ENCODE measurements at places on chromosomes 1 and 21.

DNA sequence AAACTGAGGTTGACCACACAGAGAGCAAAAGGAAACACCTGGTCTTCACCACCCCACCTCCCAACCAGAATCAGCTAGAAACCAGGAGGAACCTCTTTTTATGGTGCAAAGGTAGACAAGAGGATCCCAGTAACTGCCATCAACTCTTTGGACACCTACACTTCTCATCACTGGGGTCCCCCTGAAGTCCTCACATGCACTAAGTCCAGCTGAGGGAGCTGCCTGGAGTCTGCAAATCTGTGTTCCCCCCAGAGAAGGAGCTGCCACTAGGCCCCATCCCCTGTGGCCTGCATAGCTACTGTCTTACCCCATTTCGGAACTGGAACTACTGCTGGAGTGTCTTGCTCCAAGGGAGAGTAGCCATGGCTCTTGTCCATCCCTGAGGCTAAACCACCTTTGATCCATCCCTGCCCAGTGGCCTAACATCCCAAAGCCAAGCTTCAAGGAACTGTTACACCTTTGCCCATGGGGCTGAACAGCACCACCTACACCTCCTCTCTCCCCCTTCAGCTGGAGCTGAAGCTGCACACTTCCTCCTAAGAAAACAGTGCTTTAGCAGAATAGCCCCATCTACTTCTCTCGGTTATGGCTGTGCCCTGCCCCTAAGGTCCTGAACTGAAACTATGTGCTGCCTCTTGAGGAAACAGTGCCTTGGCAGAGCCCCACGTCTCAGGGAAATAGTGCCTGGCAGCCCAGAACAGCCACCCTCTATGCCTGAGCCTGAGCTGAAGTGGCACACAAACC, 85.4 kb upstream of the CD53 start:
- no peak for DNase-seq

DNA sequence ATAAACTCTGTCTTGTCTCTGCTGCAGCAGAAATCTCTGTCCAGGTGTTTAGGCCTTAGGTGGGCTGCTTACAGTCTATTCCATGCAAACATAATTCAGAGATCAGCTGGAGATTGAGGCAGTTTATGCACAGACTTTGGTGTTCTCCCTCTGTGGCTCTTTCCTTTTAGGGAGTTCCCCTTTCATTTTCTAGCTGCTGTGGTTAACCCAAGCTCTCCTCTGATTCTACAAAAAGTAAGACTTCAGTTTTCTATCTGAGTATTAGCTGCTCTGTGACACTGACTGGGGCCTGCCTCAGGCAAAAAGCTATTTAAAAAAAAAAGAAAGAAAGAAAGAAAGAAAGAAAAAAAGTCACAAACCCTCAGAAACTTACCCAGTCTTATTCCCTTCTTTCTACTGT, 211.1 kb downstream of the CAMTA1 start:
- DNase-seq: no peak

DNA sequence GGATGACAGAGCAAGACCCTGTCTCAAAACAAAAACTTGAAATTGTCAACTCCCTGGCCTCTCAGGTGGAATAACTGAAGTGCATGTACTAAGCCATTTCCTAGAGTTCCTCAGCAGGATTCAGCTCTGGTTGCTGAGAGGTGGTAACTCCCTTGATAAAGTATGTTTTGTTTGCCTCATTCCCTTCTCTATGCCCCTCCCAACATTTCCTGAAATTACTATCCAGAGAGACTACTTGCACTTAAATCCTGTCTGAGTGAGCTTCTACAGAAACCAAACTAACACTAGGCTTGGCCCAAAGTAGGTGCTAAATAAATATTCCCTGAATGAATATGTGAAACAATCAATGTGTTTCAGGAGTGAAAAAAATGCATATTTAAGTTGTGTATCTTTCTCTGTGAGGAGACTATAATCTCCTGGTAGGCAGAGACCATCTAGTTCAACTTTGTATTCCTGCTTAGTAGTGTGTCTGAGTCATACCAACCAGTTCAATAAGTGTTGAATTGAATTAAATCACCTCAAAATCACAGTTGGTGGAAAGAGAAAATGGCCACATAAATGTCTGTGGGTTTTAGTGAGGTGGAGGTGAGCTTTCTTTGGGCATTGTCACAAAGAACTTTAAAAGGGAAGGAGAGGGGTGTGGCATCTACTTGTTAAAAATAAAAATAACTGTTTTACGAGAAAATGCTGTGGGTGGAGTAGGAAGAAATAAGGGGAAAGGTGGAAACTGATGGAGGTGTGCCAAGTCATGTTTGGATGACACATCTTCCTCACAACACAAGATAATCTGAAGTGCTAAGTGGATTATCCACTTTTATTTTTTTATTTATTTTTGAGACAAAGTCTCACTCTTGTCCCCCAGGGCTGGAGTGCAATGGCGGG, 12.6 kb downstream of the RIMKLA start:
- no peak for DNase-seq

GRCh38 chr1:118254001-118254400, 69.0 kb upstream of the SPAG17 start:
- no peak for DNase-seq

- peak; percentile 75 for DNase-seq
These were observed at the start of gene PRKCZ for GRCh38 chr1:2049718-2050431. Gene PRKCZ, plus strand, starts transcription at chr1:2050411. Its CDS starts 220 bp downstream, at chr1:2050631.

GRCh38 chr1:168509875-168510791, 33.7 kb downstream of the XCL2 start:
- DNase-seq: no peak

DNA sequence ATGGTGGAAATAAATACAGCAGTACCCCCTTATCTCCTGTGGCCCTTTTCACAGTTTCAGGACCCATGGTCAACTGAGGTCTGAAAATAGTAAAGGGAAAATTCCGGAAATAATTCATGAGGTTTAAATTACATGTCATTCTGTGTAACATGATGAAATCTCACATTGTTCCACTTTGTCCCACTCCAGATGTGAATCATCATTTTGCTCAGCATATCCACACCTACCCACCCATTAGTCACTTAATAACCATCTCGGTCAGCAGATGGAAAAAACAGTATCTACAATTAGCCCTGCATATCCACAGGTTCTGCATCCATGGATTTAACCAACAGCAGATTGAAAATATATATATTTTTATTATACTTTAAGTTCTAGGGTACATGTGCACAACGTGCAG, 86.9 kb upstream of the GORAB start:
- DNase-seq: no peak

- no peak for DNase-seq
These were observed 6.3 kb downstream of the ZBTB8B start for GRCh38 chr1:32470991-32471694.

DNA sequence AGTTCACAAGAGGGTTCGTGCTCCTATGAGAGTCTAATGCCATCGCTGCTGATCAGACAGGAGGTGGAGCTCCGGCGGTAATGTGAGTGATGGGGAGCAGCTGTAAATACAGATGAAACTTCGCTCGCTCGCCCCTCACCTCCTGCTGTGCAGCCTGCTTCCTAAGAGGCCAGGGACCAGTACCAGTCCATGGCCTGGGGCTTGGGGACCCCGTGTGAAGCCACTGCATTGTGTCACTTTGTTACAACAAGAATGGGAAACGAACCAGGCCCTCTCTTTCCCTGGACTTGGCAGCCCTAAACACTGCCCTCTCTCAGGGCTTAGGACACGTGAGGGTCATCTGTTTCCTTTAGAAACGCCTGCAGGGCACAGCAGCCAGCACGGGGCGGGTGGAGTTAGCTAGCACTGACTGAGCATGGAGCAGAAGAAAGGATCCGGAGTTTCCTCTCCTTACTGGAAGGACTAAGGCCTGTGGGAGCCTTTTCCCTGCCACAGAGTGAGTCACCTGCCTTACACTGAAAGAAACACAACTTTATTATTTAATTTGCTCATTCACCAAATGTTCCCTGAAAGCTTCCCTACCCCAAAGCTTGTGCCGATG, 185.2 kb upstream of the TMEM51 start:
- DNase-seq: no peak

- no peak for DNase-seq
These were observed 282.4 kb downstream of the GRIK1 start for GRCh38 chr21:29657240-29657989.

DNA sequence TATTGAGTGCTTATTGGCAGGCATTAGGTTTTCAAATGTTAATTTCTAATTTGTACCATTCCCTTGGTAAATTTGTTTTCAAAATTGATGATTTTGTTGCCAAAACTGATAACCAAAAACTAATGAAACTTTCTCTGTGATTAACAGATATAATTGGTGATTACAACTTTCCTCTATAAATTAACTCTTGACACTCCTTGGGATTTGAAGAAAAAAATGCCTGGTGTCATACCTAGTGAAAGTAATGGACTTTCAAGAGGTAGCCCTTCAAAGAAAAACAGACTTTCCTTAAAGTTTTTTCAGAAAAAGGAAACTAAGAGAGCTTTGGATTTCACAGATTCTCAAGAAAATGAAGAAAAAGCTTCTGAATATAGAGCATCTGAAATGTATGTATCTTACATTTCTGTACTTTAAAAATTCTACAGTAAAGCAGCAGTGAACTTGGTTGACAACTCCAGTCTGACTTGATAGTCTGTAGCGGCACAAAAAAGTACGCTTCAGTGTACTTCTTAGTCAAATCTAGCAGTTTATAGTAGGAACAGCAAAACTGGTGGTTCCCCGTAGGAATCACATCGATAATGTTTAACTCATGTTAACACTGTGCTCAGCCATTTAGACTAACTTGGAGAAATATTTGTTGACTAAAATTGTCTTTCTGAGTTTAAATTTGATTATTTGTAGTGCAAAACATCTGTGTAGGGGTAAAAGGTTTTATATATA, 3.0 kb downstream of the USP1 start:
- DNase-seq: no peak

DNA sequence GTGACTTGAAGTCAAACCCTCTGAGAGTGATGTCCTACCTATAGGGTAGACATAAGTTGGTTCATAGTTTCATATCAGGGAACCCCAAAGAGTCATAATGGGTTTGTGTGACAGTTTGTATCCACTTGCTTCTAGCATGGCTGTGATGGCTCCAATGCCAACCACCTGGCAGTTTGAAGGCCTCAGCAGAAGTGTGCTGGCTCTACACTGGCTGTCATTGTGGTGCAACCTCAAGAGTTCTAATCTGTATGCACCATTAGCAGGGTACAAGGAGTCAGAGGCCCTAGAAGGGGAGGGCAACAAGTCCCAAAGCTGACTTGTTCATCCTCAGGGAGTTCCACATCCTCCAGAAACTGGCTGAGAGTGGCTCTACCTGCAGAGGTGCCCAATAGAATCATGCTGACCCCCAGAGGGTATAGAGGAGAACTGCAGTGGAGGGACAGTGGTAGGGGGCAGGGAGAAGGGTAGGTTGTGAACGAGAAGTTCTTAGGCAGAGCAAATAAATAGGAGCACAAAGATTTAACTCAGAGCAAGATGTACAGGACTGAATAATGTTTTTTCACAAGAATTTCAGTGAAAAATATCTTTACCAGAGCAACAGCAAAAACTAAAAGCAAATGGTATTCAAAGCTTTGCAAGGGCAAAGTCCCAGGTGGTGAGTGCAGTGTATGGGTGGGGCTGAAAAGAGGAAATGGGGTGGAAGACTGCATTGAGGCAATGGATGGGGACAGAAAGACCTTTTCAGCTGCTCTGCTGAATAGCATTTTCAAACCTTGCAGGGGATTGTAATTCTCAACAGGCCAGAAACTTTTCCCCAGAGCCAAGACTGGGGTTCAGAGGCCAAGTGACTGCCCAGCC, 3.2 kb downstream of the FCRL2 start:
- DNase-seq: no peak

- peak; percentile 68 for DNase-seq
These were observed 363.0 kb downstream of the SETD4 start for GRCh38 chr21:35697321-35697808.

- peak; percentile 64 for DNase-seq
These were observed 717 bp downstream of the YBX1 start for GRCh38 chr1:42682739-42683531.

DNA sequence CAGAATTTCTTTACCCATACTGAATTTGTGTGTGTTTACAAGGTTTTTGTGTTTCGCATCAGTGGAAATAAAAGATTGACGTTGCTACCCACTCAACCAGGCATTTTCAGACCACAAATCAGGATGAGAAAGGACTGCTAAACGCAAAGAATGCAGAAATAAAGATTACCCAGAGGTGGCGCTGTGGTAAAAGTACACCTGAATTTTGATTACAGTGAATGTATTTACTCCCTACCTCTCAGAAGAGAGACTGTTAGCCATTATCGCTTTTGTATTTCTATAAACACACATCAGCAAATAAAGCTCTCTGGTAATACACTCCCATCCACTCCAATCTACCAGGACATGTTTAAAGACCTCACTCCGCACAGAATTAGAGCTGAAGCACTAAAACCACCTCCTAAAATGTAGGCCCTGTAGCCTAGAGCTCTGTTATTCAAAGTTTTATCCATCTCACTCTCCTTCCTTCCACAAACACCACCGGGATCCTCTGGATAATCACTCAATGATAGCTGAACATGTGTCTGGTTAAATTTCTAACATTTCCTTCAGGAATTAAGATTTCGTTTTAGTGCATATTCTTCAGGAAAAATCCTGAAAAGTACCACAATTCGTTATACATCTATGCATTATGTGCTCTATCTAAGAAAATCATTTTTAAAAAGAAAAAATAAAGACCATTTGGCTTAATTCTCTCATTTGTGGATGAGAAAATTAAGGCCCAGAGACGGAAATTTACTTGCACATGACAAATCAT, 2.5 kb upstream of the LMO4 start:
- no peak for DNase-seq

DNA sequence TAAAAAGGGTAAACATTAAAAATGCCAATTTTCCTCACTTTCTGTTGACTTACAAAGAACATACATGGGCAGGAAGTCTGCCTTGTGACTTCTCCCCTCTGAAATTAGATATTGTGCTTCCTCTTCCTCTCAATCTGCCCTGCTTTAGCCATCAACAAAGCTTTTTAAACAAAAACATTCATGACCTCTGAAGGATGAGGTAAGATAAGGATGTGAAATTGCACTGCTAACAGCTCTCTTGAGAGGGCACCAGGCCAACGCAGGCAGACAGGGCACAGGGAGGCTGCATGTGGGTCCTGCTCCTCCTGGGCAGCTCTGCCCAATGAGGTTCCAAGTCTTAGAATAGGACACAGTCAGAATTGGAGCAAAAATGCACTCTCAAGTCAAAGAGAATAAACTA, 62.1 kb downstream of the DEGS1 start:
- DNase-seq: peak; percentile 42

- no peak for DNase-seq
These were observed 18.7 kb downstream of the SMAP2 start for GRCh38 chr1:40392221-40392620.

GRCh38 chr1:199411506-199411905, 616.0 kb upstream of the NR5A2 start:
- no peak for DNase-seq

- DNase-seq: no peak
These were observed 436.8 kb upstream of the NR5A2 start for GRCh38 chr1:199590708-199591107.

DNA sequence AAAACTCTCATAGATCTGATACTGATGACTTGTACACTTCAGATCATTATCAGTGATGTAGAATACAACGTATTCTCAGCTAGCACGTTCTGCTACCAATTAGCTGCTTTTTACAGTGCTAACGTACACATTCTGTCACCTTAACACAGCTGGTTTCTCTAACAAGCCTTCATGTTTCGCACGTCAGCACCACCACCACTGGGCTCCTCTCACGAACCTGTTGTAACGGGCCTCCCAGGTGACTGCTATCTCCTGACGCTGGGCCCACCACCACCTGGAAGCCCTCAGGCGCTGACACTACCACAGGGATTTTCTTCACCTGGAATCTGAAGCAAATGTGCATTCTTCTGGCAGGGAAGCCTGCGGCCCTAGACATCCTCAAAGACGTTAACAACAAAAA, 19.8 kb downstream of the TOMM20 start:
- no peak for DNase-seq
